Mesothelial cell of epicardium (in vitro differentiated cells): ENCODE measurements at places on chromosomes 11 and 22. TPM values are rescaled to one million over a fixed set of nuclear protein-coding genes. Genes with fewer than 3 reads are reported as not detected.

- no peaks in the 10 kb centered on the region for H3K36me3 ChIP-seq
- H3K27ac ChIP-seq, result no peak overlapping the region
- DNase-seq, result no peak
- H3K4me1 ChIP-seq, result peaks cover 7% of the 10 kb centered on the region
These were observed 4.2 kb upstream of the PPP6R2 start for GRCh38 chr22:50338860-50339462.

- H3K27ac ChIP-seq, result peak within 1 kb of the TSS; percentile 83
- DNase-seq, result no peak
- H3K36me3 ChIP-seq, result no peaks in the 10 kb centered on the region
- H3K4me1 ChIP-seq, result peaks cover 32% of the 10 kb centered on the region
- H3K4me3 ChIP-seq, result peak within 1 kb of the TSS; percentile 97
- peaks cover 44% of the 10 kb centered on the region for H3K27me3 ChIP-seq
These were observed at the start of gene ADM for GRCh38 chr11:10304495-10305261. Gene ADM, plus strand, starts transcription at chr11:10305073. Its CDS starts 628 bp downstream, at chr11:10305701.

- no peaks in the 10 kb centered on the region for H3K36me3 ChIP-seq
- no peak overlapping the region for H3K4me3 ChIP-seq
- no peak overlapping the region for H3K27ac ChIP-seq
- peak; percentile 36 for DNase-seq
- no peaks in the 10 kb centered on the region for H3K4me1 ChIP-seq
These were observed 28.5 kb upstream of the MUC5B start for GRCh38 chr11:1194231-1194976.

- peaks cover 94% of the 10 kb centered on the region for H3K27me3 ChIP-seq
- H3K4me3 ChIP-seq, result no peak overlapping the region
- no peaks in the 10 kb centered on the region for H3K4me1 ChIP-seq
These were observed 20.4 kb upstream of the IGSF9B start for GRCh38 chr11:133977067-133977677.

GRCh38 chr11:1942558-1943260 lies 4.4 kb upstream of the MRPL23 start:
- DNase-seq, result peak; percentile 12
- peaks cover 38% of the 10 kb centered on the region for H3K4me1 ChIP-seq
- H3K27ac ChIP-seq, result no peak overlapping the region
- H3K27me3 ChIP-seq, result no peaks in the 10 kb centered on the region
- H3K36me3 ChIP-seq, result no peaks in the 10 kb centered on the region
- no peak overlapping the region for H3K4me3 ChIP-seq

DNA sequence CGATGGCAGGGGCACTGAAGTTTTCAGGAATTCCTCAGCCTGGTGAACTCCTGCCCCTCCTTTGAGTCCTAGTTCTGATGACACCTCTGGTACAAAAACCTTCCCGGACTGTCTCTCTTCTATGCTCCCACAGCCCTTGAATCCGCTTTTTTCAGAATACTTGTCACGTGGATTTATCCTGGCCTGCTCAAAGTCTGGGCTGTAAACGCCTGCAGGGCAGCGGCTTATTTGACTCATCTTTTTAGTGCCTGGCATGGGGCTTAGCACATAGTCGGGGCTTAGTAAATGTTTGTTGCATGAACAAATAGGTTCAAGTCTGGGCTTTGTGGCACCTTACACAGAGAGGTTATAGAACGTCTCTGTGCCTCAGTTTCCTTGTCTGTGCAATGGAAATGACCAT lies 13.4 kb upstream of the KCNJ11 start:
- H3K4me3 ChIP-seq, result no peak overlapping the region
- H3K27ac ChIP-seq, result no peak overlapping the region
- H3K27me3 ChIP-seq, result peaks cover 17% of the 10 kb centered on the region
- H3K36me3 ChIP-seq, result no peaks in the 10 kb centered on the region
- DNase-seq, result no peak

GRCh38 chr11:134583397-134583990 lies 171.5 kb upstream of the B3GAT1 start:
- DNase-seq, result no peak
- peaks cover 5% of the 10 kb centered on the region for H3K4me1 ChIP-seq
- H3K27ac ChIP-seq, result no peak overlapping the region

DNA sequence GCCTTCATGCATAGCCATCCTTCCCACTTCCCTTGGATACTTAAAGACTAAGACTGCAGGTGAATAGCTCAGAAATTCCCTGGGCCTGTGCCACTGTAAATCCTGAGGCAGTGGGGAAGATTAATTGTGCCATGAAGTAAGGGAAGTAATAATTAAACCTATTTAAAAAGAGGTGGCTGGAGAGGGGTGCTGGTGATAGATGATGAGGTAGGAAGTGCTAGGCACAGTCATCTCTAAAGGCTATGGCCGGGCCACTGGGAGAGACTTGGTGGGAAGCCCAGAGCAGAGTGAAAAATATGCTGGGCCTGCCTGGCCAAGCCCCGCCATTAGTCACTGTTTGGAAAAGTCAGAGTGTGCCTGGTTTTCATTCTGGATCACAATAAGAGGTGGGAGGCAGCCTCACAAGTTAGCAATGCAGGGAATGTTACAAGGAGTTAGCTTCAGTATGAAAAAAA lies 197.2 kb upstream of the PITPNB start:
- H3K4me3 ChIP-seq, result no peak overlapping the region
- peaks cover 62% of the 10 kb centered on the region for H3K4me1 ChIP-seq
- peak overlapping the region; percentile 98 for H3K27ac ChIP-seq
- DNase-seq, result peak; percentile 60
- no peaks in the 10 kb centered on the region for H3K36me3 ChIP-seq

GRCh38 chr11:117959438-117960149 lies 26.6 kb upstream of the IL10RA start:
- no peak overlapping the region for H3K27ac ChIP-seq
- no peaks in the 10 kb centered on the region for H3K36me3 ChIP-seq
- H3K27me3 ChIP-seq, result peaks cover 42% of the 10 kb centered on the region
- no peaks in the 10 kb centered on the region for H3K4me1 ChIP-seq
- H3K4me3 ChIP-seq, result no peak overlapping the region

- no peaks in the 10 kb centered on the region for H3K36me3 ChIP-seq
- H3K4me1 ChIP-seq, result peaks cover 25% of the 10 kb centered on the region
- no peak overlapping the region for H3K4me3 ChIP-seq
These were observed 19.6 kb downstream of the RTN4RL2 start for GRCh38 chr11:57479911-57480310.

GRCh38 chr11:60161766-60162165 lies 21.1 kb downstream of the MS4A6A start:
- peaks cover 5% of the 10 kb centered on the region for H3K27me3 ChIP-seq
- H3K36me3 ChIP-seq, result no peaks in the 10 kb centered on the region
- no peak for DNase-seq
- no peak overlapping the region for H3K27ac ChIP-seq

DNA sequence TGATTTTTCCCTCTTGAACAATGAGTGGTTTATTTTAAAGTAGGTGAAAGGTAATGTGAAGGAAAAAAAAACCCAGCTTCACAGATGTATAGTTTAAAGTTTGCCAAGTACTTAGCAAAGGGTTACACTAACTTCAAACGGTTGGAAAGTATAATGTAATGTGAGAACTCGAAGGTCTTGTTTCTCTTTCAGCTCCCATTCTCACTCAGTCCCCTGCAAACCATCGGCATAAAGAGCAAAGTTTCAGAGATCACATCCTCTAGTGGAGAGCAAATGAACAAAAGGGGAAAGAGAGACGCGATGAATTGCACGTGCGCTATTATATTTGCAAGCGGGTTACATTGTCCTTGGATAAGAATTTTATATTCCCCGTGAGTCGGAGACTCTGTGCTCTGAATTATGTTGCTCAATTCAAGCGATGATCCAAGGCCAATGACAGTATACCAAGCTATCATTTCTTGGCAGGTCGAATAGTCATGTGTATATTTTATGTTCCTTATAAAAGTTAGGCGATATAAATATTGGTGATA lies 37.6 kb upstream of the BIRC3 start:
- H3K36me3 ChIP-seq, result no peaks in the 10 kb centered on the region
- H3K27ac ChIP-seq, result peak overlapping the region; percentile 85
- H3K4me1 ChIP-seq, result peaks cover 41% of the 10 kb centered on the region
- DNase-seq, result no peak
- H3K4me3 ChIP-seq, result peak overlapping the region; percentile 30

DNA sequence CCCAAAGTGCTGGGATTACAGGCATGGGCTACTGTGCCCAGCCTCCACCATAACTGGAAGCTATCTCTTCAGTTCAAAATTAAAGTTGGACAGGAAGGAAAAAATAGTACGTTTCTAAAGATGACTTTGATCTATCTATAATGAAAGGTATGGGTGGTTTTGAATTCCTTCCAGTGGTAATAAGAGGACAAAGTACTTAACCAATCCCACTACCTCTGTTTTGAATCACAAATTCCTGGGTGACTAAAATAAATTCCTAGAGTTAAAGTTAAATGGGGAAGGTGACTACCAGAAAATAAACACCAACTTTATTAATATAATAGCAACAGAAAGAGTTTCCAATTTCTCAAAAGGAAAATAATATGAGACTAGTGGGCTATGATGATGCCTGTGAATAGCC lies 9.1 kb downstream of the PHF5A start:
- no peak overlapping the region for H3K27ac ChIP-seq
- no peak overlapping the region for H3K4me3 ChIP-seq
- H3K27me3 ChIP-seq, result no peaks in the 10 kb centered on the region
- H3K36me3 ChIP-seq, result peaks cover 23% of the 10 kb centered on the region
- no peak for DNase-seq

DNA sequence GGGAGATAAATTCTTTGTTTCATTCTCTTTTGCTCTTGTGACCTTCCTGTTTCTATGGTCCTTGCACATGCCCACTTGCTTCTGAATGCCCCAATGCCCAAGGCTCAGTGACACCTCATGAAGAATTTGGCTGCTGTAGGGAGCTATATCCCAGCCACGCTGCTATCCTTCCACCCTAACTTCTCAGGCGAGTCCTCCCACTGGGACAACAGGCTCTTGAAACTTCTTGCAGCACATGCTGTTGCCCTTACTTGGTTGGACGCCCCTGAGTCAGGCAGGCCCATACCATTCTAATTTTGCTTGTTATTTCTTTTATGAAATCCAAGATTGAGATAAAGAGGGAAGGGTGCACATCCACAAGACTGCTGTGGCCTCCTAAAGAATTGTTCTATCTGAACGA lies 57.6 kb upstream of the BLID start:
- H3K4me3 ChIP-seq, result no peak overlapping the region
- no peak overlapping the region for H3K27ac ChIP-seq
- H3K36me3 ChIP-seq, result peaks cover 8% of the 10 kb centered on the region
- H3K27me3 ChIP-seq, result no peaks in the 10 kb centered on the region
- DNase-seq, result no peak

DNA sequence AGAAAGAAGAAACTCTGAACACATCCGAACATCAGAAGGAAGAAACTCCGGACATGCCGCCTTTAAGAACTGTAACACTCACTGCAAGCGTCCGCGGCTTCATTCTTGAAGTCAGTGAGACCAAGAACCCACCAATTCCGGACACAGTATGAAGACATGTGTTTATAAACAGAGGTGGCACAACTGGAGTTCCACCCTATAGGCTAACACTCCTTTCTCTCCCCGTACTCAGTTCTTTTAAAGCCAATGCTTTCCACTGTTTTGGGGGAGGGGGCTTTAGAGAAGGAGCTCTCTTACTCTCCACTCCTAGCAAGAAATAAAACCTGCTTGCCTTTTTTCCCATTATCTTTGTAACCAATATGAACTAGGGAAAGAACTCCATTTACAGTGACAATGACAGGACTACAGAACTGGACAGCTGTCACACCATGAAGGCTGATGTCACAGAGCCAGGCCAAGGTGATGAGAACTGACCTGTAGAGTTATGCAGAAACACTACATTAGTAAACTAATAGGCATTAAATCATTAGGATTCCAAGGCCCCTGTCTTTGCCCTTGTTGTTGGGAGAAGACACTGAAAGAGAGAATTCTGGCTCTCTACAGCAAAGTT lies 733 bp downstream of the TRIM5 start:
- H3K4me3 ChIP-seq, result peak overlapping the region; percentile 90
- peaks cover 26% of the 10 kb centered on the region for H3K4me1 ChIP-seq
- peaks cover 26% of the 10 kb centered on the region for H3K36me3 ChIP-seq
- peak overlapping the region; percentile 100 for H3K27ac ChIP-seq
- no peak for DNase-seq
- H3K27me3 ChIP-seq, result no peaks in the 10 kb centered on the region

DNA sequence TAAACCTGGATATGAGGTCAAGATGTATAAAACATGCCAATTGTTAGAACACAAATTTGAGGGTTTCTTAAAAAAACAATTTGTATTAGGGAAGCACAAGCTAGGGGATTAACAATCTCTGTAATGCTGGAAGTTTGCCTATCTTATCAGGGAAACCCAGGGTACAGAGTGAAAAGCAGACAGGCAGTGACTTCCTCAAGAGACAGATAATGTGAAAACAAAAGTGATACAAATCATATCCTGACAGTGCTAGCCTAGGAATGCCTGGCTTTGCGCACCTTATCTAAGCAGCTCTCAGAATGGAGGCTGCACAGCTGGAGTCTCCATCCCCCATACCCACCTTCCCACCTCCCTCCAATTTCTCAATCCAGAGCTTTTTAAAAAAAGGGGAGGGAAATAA lies 22.5 kb upstream of the RBX1 start:
- no peak overlapping the region for H3K4me3 ChIP-seq
- no peaks in the 10 kb centered on the region for H3K27me3 ChIP-seq
- H3K36me3 ChIP-seq, result peaks cover 22% of the 10 kb centered on the region
- no peak for DNase-seq

DNA sequence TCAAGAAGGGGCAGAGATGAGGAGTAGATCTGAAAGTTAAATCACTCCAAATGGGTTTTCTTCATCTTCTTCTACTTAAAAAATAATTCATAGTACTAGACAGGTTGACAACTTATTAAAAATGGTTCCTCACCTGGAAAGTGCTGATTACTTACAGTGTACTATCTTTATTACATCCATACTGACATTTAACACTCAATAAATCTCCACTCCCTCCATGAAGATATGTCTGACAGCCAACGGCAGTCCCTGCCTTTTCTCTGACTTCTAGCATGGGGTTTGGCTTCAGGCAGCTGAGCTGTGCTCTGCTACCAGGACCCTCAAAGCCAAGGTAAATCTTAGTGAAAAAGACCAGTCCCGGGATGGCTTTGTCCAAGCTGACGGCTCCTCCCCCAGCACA lies 133.4 kb upstream of the CSNK2A3 start:
- peaks cover 43% of the 10 kb centered on the region for H3K27me3 ChIP-seq
- H3K36me3 ChIP-seq, result no peaks in the 10 kb centered on the region
- no peak for DNase-seq
- no peak overlapping the region for H3K4me3 ChIP-seq
- H3K27ac ChIP-seq, result no peak overlapping the region
- no peaks in the 10 kb centered on the region for H3K4me1 ChIP-seq

Gene HEPHL1
- total RNA-seq, result not detected in 3 replicates

Gene SLC22A6
- total RNA-seq, result not detected in 3 replicates

Gene ALDH3B2
- total RNA-seq, result 2.5 to 3.1 TPM (median 2.7 TPM) in 3 replicates

Gene JAML
- not detected in 3 replicates for total RNA-seq

Gene TH
- total RNA-seq, result 0.77 to 1.4 TPM (median 1.1 TPM) in 3 replicates

Gene KLHDC7B
- total RNA-seq, result 0.07 to 0.11 TPM (median 0.09 TPM) in 3 replicates

Gene SNX32
- total RNA-seq, result 6.8 to 10.7 TPM (median 7.5 TPM) in 3 replicates

Gene C11orf91
- 0.57 to 0.65 TPM in 2 of 3 replicates, not detected in the other for total RNA-seq

Gene IFITM10
- total RNA-seq, result 2.2 to 2.8 TPM (median 2.7 TPM) in 3 replicates

Gene CNGA4
- total RNA-seq, result 0.27 to 0.54 TPM (median 0.49 TPM) in 3 replicates

Gene FERMT3
- total RNA-seq, result 4.8 to 8.4 TPM (median 5.9 TPM) in 3 replicates

Gene UCP3
- 4.1 to 5.8 TPM (median 4.5 TPM) in 3 replicates for total RNA-seq

Gene KRTAP5-1
- total RNA-seq, result not detected in 3 replicates
